Activated CD4-positive, alpha-beta T cell treated with anti-CD3 and anti-CD28 coated beads, Interleukin-2, amount 10 ng/mL, durations not matched to agents 7 days and 5 days (primary cell): ENCODE measurements at places on chromosomes 12 and 14.

- no peaks in the 10 kb centered on the region for H3K36me3 ChIP-seq
- no peak for DNase-seq
- H3K27ac ChIP-seq, result no peak overlapping the region
- H3K4me1 ChIP-seq, result peaks cover 24% of the 10 kb centered on the region
- no peaks in the 10 kb centered on the region for H3K27me3 ChIP-seq
Observed at GRCh38 chr12:2540535-2540941, 254.2 kb upstream of the FKBP4 start.

GRCh38 chr14:101878822-101879528 is 85.4 kb upstream of the DYNC1H1 start:
- no peak overlapping the region for H3K4me3 ChIP-seq
- H3K27me3 ChIP-seq, result no peaks in the 10 kb centered on the region
- peaks cover 60% of the 10 kb centered on the region for H3K4me1 ChIP-seq
- H3K27ac ChIP-seq, result peak overlapping the region; percentile 78

- no peak overlapping the region for H3K4me3 ChIP-seq
- no peak for DNase-seq
- H3K36me3 ChIP-seq, result no peaks in the 10 kb centered on the region
Observed at GRCh38 chr14:103735022-103735421, 19.4 kb downstream of the ZFYVE21 start.

- no peak overlapping the region for H3K27ac ChIP-seq
- H3K27me3 ChIP-seq, result peaks cover 64% of the 10 kb centered on the region
- peaks cover 6% of the 10 kb centered on the region for H3K4me1 ChIP-seq
- H3K36me3 ChIP-seq, result no peaks in the 10 kb centered on the region
Observed at GRCh38 chr12:125185311-125185739, 120.1 kb downstream of the AACS start.

GRCh38 chr12:51036279-51036678 is 10.1 kb upstream of the SLC11A2 start:
- no peaks in the 10 kb centered on the region for H3K27me3 ChIP-seq
- DNase-seq, result no peak
- no peaks in the 10 kb centered on the region for H3K4me1 ChIP-seq
- H3K36me3 ChIP-seq, result no peaks in the 10 kb centered on the region

- H3K27me3 ChIP-seq, result peaks cover 33% of the 10 kb centered on the region
- H3K4me1 ChIP-seq, result peaks cover 16% of the 10 kb centered on the region
- H3K36me3 ChIP-seq, result peaks cover 4% of the 10 kb centered on the region
- H3K27ac ChIP-seq, result no peak overlapping the region
- no peak for DNase-seq
Observed at GRCh38 chr14:100304825-100305323, 1.4 kb downstream of the SLC25A29 start.

DNA sequence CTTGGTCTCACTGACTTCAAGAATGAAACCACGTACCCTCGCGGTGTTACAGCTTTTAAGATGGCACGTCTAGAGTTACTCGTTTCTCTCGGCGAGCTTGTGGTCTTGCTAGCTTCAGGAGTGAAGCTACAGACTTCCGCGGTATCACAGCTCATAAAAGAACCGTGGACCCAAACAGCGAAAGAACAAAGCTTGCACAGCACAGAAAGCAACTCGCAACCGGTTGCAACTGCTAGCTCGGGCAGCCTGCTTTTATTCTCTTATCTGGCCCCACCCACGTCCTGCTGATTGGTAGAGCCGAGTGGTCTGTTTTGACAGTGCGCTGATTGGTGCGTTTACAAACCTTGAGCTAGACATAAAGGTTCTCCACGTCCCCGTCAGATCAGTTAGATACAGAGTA is 4.2 kb upstream of the CLEC4C start:
- no peaks in the 10 kb centered on the region for H3K36me3 ChIP-seq
- H3K4me1 ChIP-seq, result peaks cover 7% of the 10 kb centered on the region
- H3K4me3 ChIP-seq, result no peak overlapping the region
- DNase-seq, result no peak
- no peak overlapping the region for H3K27ac ChIP-seq
- no peaks in the 10 kb centered on the region for H3K27me3 ChIP-seq

DNA sequence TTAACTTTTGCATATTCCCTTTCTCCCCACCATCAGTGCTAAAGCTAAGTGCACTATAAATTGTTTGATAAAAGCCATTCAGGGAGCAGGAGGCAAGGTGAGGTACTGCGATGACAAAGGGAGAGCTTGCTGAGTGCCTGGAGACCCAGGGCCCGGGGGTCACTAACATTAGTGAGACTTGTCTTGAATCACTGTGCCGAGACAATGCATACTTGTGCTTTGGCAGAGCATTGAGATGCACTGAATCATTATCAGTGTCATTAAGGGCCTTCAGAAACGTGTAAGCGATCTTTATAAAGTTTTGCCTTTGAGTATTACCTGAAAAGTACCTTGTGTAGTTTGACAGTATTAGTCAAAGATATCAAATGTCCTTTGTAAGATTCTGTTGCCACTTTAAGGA is 447.5 kb downstream of the PCNX1 start:
- DNase-seq, result no peak
- H3K36me3 ChIP-seq, result peaks cover 56% of the 10 kb centered on the region
- H3K27ac ChIP-seq, result no peak overlapping the region

DNA sequence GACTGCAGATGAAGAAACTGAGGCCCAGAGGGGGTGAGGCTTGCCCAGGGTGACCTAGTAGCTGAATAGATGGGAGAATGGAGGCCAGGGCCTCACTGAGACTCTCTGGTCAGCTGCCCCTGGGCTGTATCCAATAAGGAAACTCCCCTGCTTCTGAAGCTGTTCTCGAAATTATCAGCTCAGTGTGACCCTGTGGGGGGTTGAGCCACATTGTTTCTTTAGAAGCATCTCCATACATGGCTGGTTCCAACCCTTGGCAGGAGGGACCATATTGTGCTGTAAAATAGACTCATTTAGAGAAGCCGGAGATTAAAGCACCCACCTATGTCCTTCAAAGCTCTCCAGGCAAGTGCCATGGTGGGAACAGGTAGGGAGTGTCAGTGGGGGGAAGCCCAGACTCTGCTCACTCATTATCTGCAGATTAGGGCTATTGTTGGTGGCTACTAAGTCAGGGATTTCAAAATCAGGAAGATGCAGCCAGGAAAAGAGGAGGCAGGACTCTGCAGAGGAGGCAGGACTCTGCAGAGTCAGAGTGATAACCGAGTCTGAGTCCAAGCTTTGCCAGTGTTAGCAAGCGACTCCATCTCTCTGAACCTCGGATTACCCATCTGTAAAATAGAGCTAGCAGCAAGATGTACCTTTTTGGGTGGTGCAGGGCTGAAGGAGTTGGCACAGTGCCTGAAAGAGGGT is 3.5 kb downstream of the SERPINA5 start:
- no peak for DNase-seq
- peak overlapping the region; percentile 14 for H3K27ac ChIP-seq
- no peaks in the 10 kb centered on the region for H3K36me3 ChIP-seq
- H3K4me3 ChIP-seq, result no peak overlapping the region
- H3K4me1 ChIP-seq, result no peaks in the 10 kb centered on the region

DNA sequence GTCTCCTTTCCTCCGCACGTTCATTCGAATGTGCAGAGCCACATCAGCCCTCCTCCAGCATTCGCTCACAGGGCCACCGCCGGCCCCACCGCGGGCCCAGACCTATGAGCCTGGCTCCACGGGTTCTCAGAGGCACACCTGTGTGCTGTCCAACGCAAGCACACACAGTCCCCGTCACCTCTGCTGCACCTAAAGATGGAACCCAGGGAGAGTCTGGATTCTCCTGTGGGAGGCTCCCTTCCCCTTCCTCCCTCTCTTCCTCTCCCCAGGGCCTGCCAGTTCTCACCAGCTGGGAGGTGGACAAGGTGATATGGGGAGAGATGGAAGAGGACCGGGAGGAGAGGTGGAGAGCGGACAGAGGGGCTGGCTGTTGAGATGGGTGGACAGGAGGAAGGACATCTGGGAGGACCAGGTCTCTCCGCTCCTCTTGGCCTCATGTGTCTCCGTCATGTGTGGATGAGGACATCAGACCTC is 4.9 kb upstream of the AQP6 start:
- H3K4me3 ChIP-seq, result peak overlapping the region; percentile 40
- no peaks in the 10 kb centered on the region for H3K36me3 ChIP-seq
- H3K27ac ChIP-seq, result no peak overlapping the region
- H3K27me3 ChIP-seq, result peaks cover 30% of the 10 kb centered on the region
- H3K4me1 ChIP-seq, result peaks cover 4% of the 10 kb centered on the region
- no peak for DNase-seq

DNA sequence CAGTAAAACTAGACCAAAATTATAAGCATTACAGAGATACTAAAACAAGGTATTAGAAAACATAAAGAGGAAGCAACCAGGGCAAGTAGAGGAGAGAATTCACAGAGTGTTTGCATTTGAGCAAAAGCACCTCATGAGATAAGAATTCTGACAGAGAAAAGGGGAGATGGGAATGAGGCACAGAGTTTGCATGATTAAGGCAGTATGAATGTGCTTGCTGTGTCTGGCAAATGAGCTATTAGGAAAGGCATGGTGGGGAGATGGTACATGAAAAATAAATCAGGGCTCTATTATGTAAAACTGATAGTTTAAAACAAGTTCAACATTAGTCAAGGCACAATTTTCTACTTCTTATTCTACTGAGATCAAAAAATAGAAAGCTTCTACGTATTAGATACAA is 23.1 kb downstream of the GARIN6 start:
- H3K27me3 ChIP-seq, result no peaks in the 10 kb centered on the region
- DNase-seq, result no peak
- H3K36me3 ChIP-seq, result no peaks in the 10 kb centered on the region

DNA sequence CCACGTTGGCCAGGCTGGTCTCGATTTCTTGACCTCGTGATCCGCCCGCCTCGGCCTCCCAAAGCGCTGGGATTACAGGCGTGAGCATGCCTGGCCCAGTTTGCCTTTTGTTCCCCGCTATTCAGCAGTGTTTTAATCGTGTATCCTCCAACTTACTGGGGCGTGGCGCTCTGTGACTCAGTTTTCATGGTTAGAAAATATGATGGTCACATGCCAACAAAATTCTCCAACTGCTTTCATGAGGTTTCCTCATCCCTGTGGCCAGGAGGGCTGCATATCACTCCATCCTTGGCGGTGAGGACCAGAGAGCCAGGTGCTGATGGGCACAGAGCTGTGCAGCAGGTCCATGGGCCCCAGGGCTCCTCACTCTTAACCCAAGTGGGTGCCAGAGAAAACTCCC is 33.0 kb upstream of the PRMT8 start:
- peaks cover 23% of the 10 kb centered on the region for H3K27me3 ChIP-seq
- H3K4me1 ChIP-seq, result peaks cover 3% of the 10 kb centered on the region
- no peak overlapping the region for H3K27ac ChIP-seq
- no peak for DNase-seq

DNA sequence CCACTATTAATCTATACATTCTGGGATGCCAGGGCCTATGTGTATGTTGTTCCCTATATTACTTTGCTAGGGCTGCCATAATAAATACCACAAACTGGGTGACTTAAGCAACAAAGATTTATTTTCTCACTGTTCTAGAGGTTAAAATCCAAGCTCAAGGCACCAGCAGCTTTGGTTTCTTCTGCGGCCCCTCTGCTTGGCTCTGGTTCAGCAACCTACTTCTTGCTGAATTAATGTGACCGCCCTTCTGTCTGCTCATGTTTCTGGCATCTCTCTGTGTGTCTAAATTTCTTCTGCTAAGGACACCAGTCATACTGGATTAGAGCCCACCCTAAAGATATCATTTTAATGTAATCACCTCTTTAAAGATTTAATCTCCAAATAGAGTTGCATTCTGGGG is 84.7 kb downstream of the ZNF664 start:
- no peaks in the 10 kb centered on the region for H3K4me1 ChIP-seq
- H3K27ac ChIP-seq, result no peak overlapping the region
- no peak overlapping the region for H3K4me3 ChIP-seq
- peaks cover 14% of the 10 kb centered on the region for H3K27me3 ChIP-seq
- DNase-seq, result no peak

- no peak overlapping the region for H3K4me3 ChIP-seq
- no peaks in the 10 kb centered on the region for H3K4me1 ChIP-seq
- H3K36me3 ChIP-seq, result no peaks in the 10 kb centered on the region
Observed at GRCh38 chr14:99729991-99730875, 46.1 kb downstream of the CYP46A1 start.

- peaks cover 58% of the 10 kb centered on the region for H3K36me3 ChIP-seq
- H3K4me3 ChIP-seq, result no peak overlapping the region
- no peak overlapping the region for H3K27ac ChIP-seq
- no peaks in the 10 kb centered on the region for H3K27me3 ChIP-seq
- DNase-seq, result no peak
- peaks cover 64% of the 10 kb centered on the region for H3K4me1 ChIP-seq
Observed at GRCh38 chr12:45975506-45975905, 14.9 kb downstream of the SCAF11 start.

GRCh38 chr12:15181017-15181683 is 40.1 kb downstream of the RERG start:
- no peaks in the 10 kb centered on the region for H3K36me3 ChIP-seq
- no peak for DNase-seq
- no peaks in the 10 kb centered on the region for H3K4me1 ChIP-seq
- H3K27me3 ChIP-seq, result peaks cover 11% of the 10 kb centered on the region
- no peak overlapping the region for H3K4me3 ChIP-seq

GRCh38 chr14:103347091-103347815 is 13.2 kb downstream of the EIF5 start:
- peaks cover 25% of the 10 kb centered on the region for H3K36me3 ChIP-seq
- no peaks in the 10 kb centered on the region for H3K27me3 ChIP-seq
- no peaks in the 10 kb centered on the region for H3K4me1 ChIP-seq
- no peak for DNase-seq

GRCh38 chr12:72274931-72275330 is 2.8 kb downstream of the TRHDE start:
- no peak overlapping the region for H3K27ac ChIP-seq
- no peak overlapping the region for H3K4me3 ChIP-seq
- no peaks in the 10 kb centered on the region for H3K36me3 ChIP-seq
- H3K4me1 ChIP-seq, result peaks cover 6% of the 10 kb centered on the region
- peaks cover 38% of the 10 kb centered on the region for H3K27me3 ChIP-seq
- no peak for DNase-seq

- no peaks in the 10 kb centered on the region for H3K27me3 ChIP-seq
- no peak overlapping the region for H3K27ac ChIP-seq
- DNase-seq, result no peak
Observed at GRCh38 chr14:92687681-92688433, 60.6 kb downstream of the LGMN start.

GRCh38 chr12:108709697-108710096 is 21.6 kb downstream of the CORO1C start:
- H3K36me3 ChIP-seq, result peaks cover 2% of the 10 kb centered on the region
- peaks cover 4% of the 10 kb centered on the region for H3K4me1 ChIP-seq
- no peak overlapping the region for H3K27ac ChIP-seq
- H3K27me3 ChIP-seq, result peaks cover 8% of the 10 kb centered on the region
- H3K4me3 ChIP-seq, result no peak overlapping the region

DNA sequence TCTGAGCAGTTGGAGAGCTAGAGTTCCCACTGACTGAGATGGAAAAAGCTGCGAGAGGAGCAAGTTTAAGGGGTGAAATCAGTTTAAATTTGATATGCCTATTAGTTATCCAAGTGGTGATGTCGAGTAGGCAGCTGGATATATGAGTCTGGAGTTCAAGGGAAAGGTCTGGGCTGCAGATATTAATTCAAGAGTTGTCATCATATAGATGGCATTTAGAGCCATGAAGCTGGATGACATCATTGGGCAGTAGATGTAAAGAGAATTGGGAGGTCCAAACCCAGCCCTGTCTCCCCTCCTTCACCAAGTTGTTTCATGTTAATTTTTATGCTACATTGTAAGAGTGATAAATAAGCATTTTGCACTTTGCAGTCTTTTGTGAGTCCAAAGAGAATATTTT is 898.1 kb downstream of the GALC start:
- no peaks in the 10 kb centered on the region for H3K4me1 ChIP-seq
- H3K27me3 ChIP-seq, result no peaks in the 10 kb centered on the region
- no peak overlapping the region for H3K27ac ChIP-seq
